Upper lobe of left lung (tissue), 6 donors: ENCODE measurements at places on chromosomes 4 and X.

- no peak for DNase-seq
Observed at GRCh38 chr4:211033-211511, 86.8 kb downstream of the ZNF718 start.

DNA sequence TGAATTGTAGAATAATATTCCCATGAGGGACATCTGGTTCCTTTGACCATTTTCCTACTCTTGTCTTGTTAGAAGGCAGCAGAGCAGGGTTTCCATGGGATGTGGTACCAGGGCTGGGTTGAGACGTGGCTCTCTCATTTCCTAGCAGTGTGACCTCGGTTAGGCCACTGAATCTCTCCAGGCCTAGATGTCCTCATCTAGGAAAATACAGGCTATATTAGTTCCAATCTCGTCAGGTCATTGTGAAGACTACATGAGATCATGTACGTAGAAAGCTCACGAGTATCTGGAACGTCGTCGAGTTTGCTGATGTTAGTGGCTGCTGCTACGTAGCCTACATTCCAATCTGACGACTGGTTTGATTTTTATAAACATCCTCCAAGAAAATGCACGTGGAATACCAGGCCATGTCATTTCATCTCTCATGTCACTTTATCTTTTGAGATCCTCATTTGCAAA, 278.2 kb upstream of the GATB start:
- DNase-seq = no peak

GRCh38 chr4:127604949-127605709, 27.6 kb upstream of the INTU start:
- DNase-seq = no peak

DNA sequence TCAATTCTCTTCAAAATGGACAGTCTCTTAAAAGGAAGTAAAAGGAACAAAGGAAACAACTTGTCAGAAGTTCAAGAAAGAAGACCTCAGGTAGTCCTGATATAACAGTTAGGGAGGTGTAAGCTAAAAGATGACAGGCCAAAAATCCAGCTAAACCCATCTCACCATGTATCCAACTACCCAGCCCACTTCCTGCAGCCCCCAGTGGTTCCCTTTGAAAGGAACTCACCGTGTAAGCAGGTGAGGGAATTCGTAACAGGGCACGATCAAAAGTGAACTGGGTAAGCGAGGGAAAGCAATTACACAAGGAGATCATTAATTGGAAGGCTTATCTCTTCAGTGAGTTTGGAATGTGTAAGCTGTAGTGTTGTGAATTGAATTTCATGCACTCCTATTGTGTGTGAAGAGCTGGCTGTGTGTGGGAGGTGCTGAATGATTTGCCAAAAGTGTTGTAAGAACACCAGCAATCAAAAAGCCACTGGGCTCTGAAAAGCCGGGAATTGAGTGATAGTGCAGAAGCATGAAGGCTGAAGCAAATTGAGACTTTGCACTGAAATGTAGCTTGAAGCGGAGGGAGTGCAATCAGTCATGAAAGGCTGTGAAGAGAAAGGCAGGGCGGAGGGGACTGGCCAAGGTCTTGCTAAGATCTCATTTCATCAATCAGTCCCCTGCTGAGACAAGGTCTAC, 914.2 kb upstream of the LCORL start:
- DNase-seq = no peak

GRCh38 chr4:149158817-149159216, 656.8 kb downstream of the IQCM start:
- no peak for DNase-seq

DNA sequence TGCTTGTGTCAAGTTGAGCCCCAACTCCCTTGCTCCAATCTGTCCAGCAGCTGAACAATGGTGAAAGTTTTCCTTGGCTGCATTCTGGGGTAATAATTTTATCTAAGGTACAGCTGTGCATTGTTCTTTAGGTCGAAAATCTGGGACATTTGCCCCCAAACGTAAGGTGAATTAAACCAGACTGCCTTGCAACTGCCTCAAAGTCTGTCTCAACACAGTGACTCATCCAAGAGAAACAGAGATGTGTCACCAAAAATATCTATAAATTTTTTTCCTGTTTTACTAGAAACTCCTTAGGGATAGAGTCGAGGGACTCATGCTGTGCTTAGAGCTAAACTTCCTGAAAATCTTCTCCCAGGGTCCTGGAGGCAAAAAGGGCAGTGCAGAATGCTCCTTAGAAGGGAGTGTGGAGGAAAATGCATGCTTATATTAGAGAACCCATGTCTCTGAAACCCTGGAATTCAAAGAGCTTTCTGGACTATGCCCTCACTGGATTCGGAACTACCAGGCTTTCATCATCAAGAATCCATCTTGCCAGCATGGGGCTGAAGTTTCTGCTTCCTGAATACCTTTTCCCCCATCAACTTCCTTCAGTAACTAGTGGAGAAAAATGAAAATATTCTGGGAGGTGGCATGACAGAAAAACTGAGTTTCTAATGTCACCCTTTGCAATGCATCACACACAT, 115.7 kb downstream of the PALLD start:
- no peak for DNase-seq

DNA sequence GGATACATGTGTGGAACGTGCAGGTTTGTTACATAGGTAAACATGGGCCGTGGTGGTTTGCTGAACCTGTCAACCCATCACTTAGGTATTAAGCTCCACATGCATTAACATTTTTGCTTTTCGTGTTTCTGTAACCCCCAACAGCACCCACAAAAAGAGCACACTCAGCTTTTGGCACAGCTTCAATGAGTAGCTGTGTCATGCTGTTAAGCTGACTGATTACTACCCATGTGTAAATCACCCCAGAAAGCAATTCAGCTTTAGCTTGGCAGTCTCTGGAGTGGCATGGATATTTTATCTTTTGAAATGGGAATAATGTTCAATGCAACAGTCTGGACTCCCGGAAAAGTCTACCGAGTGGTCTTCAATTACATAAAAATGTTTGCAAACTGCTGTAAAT, 734.3 kb downstream of the STIM2 start:
- no peak for DNase-seq

- DNase-seq = no peak
Observed at GRCh38 chr4:183008492-183008891, 90.6 kb upstream of the WWC2 start.

GRCh38 chr4:35695421-35695820, 548.9 kb downstream of the ARAP2 start:
- no peak for DNase-seq

DNA sequence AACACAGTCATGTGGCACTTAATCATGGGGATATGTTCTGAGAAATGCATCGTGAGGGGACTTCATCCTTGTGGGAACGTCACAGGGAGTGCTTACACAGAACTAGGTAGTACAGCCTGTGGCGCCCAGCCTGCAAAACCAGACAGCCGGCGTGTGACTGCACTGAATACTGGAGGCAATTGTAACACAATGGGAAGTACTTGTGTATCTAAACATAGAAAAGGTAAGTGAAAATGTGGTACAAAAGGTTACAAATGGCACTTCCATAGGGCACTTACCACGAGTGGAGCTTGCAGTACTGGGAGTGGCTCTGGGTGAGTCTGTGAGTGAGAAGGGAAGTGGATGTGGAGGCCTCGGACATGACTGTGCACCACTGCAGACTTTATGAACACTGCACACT, 5.2 kb downstream of the TLR3 start:
- peak; percentile 92 for DNase-seq

- no peak for DNase-seq
Observed at GRCh38 chr4:48031802-48032525, 15.4 kb downstream of the NIPAL1 start.

- DNase-seq = no peak
Observed at GRCh38 chr4:139736661-139737060, 71.0 kb downstream of the MGST2 start.

DNA sequence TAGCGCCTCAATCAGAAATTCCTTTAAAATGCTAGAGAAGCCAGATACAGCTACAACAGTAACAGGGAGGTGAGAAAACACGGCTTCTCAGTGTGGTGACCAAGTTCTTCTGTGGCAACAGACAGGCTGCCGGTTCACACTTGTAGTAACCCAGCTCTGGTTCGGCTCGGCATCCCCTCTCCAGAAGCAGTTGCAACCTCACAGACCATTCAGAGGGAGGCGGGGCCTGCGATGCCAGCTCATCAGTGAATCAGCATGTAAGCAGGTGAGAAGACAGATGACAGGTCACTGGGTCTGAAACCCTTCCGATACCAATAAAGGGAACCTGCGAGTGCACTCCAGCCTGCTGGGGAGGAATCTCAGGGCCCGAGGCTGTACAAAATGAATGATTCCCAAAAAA, 251.0 kb downstream of the KCNIP4 start:
- no peak for DNase-seq

- no peak for DNase-seq
Observed at GRCh38 chr4:76562836-76563453, 127.9 kb downstream of the SHROOM3 start.

DNA sequence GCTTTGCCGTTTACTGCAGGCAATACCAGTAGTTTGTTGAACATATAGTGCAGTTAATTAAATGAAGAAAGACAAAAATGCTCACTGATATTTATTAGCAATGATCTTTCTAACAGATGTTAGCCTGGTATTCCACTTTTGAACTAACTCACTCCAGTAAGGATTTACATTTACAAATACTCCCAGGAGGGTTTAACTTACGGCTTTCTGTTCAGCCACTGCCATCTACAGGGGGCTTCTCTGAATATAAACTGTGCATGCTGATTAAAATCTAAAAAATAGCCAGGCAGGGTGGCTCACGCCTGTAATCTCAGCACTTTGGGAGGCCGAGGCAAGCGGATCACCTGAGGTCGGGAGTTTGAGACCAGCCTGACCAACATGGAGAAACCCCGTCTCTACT, 2.2 kb upstream of the SRD5A3 start:
- DNase-seq = no peak

GRCh38 chrX:11970578-11971359, 167.5 kb upstream of the FRMPD4 start:
- no peak for DNase-seq

GRCh38 chrX:24567169-24567568, 80.0 kb downstream of the PCYT1B start:
- no peak for DNase-seq
